ENCODE measurements at places on chromosomes 6 and 20. TPM values are rescaled to one million over a fixed set of nuclear protein-coding genes. Genes with fewer than 3 reads are reported as not detected.

Gene MCHR2
- polyA plus RNA-seq, result not detected

Gene KIF25
- 1.2 TPM for polyA plus RNA-seq

- DNase-seq, result no peak
These were observed 20.6 kb upstream of the LGSN start for GRCh38 chr6:63340351-63340750.

- DNase-seq, result no peak
These were observed 22.0 kb upstream of the SYNJ2 start for GRCh38 chr6:157959451-157960227.

- DNase-seq, result no peak
These were observed 69.6 kb downstream of the HFE start for GRCh38 chr6:26156850-26157250.

DNA sequence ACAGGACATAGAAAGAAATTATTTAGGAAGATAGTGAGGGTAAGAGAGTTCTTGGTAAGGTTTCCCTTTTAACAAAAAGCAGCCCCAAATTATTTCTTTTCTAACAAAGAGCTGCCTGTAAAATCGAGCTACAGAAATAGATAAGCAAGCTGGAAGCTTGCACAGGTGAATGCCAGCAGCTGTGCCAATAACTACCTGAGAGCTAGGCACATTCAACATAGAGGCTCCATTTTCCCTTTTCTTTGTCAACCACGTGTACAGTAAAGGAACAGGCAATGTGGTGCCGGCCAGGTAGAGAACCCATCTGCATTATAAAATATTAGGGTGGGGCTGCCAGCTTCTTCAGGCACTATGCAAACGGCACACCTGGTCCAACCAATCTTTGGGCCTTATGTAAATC, 341.6 kb upstream of the JAG1 start:
- no peak for DNase-seq
